Stimulated activated CD8-positive, alpha-beta memory T cell treated with anti-CD3 and anti-CD28 coated beads, Interleukin-4, amount 100 ng/mL, for 1 hour (primary cell): ENCODE measurements at places on chromosomes 12 and 14.

DNA sequence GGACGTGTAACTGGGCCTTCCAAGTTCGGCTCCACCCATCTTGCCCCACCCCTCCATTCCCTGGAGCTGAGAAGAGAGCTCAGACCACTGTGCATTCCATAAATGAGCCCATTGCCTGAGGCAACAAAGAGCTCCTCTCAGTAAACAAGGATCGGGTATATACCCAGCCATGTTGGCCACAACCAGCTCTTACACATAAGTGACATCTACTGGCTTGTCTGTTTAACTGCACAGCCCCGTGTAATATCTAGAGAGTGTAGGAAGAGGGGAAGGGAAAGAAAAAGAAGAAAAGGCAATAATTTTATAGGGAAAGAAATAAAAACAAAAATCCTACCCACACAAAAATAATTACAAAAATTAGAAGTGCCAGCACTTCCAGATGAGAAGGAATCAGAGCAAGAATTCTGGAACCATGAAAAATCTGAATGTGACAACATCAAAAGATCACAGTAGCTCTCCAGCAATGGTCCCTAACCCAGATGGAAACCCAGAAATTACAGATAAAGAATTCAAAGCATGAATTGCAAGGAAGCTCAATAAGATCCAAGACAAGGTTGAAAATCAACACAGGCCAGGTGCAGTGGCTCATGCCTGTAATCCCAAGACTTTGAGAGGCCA, 308.1 kb downstream of the RPAP3 start:
- no peak for DNase-seq

GRCh38 chr14:28057359-28058296, 709.0 kb upstream of the FOXG1 start:
- no peak for DNase-seq

DNA sequence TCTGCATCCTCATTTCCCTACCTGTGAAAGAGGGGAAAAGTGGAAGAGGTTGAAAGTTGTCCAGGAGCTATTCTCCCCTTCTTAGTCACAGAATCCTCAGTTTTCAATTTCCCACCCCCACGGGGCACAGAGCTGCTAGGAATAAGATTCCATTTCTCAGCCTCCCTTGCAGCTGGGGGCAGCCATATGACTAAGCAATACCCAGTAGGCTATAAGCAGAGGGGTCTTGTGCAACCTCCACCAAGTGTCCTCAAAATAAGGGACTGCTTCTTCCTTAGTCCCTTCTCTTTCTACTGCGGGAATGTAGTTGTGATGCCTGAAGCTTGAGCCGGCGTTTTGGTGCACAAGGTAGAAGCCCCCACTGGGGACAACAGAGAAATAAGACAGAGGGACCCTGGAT, 40.9 kb downstream of the VWF start:
- DNase-seq = no peak

DNA sequence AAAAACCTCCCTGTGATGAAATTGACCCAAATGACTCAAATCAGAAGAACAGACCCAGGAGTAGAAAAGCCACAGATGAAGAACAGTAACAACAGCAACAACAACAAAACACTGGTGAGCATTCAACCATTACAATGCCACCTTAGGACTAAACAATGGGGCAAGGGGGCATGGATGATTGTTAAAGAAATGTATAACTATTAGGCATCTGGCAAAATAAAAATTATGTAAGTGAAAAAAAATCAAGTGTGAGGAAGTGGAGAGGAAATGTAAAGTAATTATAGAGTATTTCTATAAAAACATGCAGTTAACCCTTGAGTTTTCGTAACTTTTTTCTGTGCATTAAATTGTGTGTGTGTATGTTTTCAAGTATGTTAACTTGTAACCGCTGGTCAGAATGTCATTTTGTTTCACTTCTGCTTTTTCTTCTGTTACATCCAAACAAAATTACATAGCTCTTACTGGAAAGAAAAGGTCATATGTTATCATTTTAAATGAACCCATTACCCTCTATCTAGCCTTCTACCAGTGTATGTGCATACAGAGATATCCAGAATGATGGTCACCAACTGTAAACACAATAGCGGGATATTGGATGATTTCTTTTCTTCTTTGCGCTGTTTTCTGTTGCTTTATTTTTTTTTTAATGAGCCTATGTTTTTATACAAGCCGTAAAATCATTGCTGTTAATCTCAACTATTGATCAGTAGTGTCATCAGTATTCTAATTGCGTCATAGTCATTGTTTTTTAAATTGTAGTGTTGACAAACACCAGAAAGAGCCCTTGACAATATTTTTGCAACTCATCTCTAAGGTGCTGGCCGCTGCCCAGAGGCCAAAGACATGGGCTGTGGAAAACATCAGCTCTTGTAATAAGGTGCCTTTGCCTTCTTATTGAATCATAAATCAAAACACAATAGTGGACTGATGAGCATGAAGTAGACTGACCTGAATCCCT, 170.6 kb downstream of the CRADD start:
- no peak for DNase-seq

DNA sequence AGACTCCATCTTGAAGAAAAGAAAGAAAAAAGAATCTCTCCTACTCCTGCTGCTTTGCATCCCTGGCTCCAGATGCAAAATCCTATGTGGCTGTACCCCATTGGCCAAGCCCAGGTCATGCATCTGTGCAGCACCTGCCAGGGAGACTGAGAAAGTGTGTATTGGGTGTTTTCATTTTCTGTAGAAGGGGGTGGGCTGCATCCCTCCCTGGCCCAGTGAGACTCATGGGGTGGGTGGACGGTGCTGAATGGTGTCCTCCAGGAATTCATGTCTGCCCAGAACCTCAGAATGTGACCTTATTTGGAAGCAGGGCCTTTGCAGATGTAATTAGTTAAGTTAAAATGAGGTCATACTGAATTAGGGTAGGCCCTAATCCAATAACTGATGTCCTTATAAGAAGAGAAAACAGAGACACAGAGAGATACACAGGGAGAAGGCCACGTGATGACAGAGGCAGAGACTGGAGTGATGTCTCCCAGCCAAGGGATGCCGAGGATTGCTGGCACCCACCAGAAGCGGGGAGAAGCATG, 23.2 kb downstream of the MOAP1 start:
- DNase-seq = no peak

GRCh38 chr14:99548255-99548654, 55.8 kb downstream of the CCDC85C start:
- no peak for DNase-seq

- DNase-seq = no peak
Observed at GRCh38 chr12:95187865-95188415, 29.3 kb downstream of the FGD6 start.

DNA sequence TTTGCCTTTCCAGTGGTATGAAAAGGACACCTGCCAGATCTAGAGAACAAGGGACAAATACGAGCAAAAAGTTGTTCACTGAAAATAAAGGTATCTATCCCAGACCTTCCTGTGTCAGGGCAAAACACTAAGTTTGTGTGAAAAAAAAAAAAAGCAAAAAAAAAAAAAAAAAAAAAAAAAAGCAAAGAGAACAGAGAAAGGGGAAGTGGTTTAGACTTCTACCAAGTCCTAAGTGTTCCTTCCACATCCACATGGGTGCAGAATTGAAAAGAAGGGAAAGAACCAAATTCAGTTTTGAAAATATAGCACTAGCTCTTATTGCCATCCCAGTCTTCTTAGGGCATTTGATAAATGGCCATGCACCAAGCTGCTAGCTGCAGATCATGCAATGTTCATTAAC, 41.7 kb downstream of the ZCRB1 start:
- DNase-seq = no peak

GRCh38 chr12:64070454-64070853, 151.6 kb downstream of the KICS2 start:
- no peak for DNase-seq

DNA sequence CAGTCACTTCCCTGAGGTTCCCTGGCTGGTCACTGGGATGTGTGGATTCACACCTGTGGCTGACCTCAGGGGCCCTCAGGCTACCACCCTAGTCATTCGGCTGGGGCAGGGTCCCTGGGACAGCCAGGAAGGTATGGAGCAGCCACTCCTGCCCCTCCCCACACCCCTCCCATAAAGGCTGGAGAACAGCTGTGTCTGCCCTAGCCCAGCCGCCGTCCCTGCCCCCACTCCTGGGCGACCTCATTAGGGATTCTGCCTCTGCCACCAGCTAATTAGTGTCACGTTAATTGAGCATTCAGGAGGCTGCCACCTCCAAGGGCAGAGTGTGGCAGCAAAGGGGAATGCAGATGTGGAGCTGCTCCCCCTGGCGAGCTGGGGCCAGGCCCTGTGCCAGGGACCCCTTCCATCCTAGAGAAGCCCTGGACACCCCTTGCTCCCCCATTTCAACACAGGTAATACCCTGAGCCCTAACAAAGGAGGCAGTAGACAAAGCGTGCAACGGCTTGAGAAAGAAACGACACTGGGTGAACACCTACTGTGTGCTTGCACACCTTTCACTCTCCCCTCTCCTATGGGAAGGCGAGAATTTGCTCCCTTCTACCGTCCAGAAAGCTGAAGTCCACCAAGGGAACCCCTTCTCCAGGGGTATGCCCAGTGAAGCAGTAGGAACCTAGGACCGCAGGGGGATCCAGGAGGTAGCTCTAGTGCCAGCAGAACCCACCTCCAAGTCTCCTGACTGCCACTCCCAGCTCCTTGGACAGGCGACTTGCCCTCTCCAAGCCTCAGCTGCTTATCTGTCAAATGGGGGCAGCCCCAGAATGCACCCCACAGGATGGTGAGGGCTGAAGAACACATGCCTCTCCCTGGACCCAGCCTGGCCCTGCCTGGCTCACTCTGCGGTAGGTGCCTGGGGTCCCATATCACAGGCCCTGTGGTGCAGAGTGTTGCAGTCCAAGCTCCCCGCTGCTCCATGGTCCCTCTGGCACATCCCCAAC, 45.1 kb downstream of the FAM222A start:
- DNase-seq = no peak

GRCh38 chr14:71290960-71291466, 383.8 kb downstream of the PCNX1 start:
- no peak for DNase-seq

GRCh38 chr12:92558215-92558773, 144.5 kb upstream of the PLEKHG7 start:
- no peak for DNase-seq

DNA sequence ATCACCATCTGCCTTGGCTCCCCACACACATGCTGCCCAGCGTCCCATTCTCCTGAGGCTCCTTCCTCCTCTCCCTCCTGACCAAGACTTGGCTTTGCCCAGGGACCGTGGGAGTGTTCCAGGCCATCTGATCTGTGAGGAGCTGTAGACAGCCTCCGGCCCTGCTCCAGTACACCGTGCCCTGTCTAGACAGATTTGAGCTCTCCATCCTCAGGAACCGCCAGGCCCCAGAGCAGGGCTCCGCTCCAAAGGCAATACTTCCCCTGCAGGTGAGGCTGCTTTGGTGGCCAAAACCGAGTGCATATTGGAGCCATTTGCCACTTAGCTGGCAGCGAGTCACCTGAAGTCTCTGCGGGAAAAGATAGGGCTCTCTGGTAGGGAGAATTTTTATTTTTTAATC, 147.4 kb downstream of the ANO2 start:
- no peak for DNase-seq

- no peak for DNase-seq
Observed at GRCh38 chr12:51635346-51635745, 44.3 kb downstream of the SCN8A start.

- peak; percentile 53 for DNase-seq
Observed at GRCh38 chr12:57899010-57899662, 42.2 kb upstream of the ATP23 start.

DNA sequence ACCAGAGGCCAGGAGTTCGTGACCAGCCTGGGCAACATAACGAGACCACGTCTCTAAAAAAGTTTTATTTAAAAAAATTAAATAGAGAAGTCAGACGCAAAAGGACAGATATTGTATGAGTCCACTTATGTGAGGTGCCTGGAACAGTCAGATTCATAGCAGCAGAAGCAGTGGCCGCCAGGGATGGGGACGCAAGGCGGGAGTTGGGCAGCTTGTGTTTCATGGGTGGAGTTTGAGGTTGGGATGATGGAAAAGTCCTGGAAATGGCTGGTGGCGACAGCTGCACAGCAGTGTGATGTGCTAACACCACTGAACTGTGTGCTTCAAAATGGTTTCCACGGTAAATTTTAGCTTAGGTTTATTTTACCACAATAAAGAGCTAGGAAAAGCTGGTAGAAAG, 57.6 kb upstream of the DDX11 start:
- no peak for DNase-seq

GRCh38 chr14:104450811-104451401, 128.7 kb upstream of the C14orf180 start:
- no peak for DNase-seq

- DNase-seq = no peak
Observed at GRCh38 chr12:120849765-120850164, 54.4 kb downstream of the SPPL3 start.

GRCh38 chr12:107415834-107416233, 269.8 kb upstream of the PWP1 start:
- DNase-seq = no peak

DNA sequence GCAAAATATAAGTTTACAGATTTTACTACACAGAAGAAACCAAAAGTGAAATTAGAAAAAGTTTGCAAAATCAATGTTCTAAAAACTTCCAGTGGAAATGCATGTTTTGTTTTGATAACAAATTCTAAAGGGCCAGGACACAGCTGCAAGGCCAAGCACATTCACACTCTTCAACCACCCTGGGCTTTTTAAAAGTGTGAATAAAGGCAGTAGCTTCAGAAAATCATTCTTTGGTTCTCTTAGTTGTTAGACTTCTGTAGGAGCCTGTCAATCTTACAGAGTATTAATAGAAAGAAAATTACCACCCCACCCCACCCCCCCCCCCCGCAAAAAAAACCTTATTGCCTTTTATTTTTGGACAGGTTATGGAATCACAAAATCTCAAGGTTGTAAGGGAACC, 105.2 kb upstream of the EGLN3 start:
- DNase-seq = no peak

DNA sequence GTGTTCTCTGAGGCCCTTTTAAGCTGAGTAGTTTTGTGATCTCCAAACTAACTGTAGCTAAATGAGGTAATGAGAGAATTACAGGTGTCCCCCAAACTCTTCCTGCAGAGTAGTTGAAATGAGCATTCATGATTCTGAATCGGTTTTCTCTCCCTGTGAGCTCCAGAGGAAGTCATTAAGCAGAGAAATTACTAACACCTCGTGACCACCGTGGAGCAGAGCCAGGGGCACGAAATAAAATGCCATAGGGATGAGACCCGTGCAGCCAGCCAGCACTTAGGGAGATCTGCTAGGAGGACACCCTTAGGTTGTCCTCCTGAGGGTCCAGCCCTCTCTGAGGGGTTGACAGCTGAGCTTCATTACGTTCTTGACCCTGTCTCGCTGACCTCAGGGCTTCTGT, 79.5 kb downstream of the SLC25A47 start:
- no peak for DNase-seq

- no peak for DNase-seq
Observed at GRCh38 chr12:124527861-124528561, 39.4 kb downstream of the NCOR2 start.

GRCh38 chr14:72651081-72651480, 242.8 kb downstream of the DPF3 start:
- no peak for DNase-seq

GRCh38 chr14:23365036-23365731, at the start of gene EFS:
Gene EFS (minus strand): TSS chr14:23365172. CDS start chr14:23365025, 147 bp downstream.
- DNase-seq = no peak

DNA sequence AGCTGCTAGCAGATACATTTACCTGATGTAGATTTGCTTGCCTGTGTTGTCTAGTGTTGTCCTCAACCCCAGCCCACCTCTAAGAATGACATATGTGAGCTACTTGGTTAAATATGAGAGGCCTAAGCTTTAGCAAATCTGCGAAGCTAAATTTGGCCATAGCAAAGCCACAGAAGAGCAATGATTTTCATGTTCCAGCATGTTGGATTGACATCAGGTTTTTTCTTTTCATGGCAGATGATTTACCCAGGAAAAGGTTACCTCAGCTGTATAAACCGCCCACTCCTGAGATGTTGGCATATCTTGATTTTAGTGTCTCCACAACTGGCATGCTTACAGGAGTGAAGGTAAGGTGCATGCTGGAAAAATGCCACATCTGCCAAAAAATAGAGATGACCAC, 36.4 kb upstream of the ATF1 start:
- no peak for DNase-seq
